Left lung (tissue), 14 donors: ENCODE measurements at places on chromosomes 11 and 22. TPM values are rescaled to one million over a fixed set of nuclear protein-coding genes. Genes with fewer than 3 reads are reported as not detected.

Gene OR8A1
- 0.04 TPM for polyA plus RNA-seq

DNA sequence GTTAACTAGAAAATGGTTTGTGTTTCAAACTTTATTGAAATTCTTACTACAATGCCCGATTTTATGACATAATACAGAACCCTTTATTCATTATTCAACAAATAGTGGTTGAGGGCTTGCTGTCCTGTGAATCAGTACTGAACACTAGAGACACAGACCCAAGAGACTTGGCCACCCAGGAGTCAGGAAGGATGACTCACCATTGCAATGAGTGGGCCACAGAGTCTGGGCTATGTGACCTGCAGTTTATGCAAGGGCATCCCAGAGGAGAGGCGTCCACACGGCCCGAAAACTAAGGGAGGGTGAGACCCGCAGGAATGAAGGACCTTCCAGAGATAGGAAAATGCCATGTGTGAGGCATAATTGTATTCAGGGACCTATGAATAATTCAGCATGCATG lies 143.8 kb upstream of the DDI1 start:
- no peak for DNase-seq

DNA sequence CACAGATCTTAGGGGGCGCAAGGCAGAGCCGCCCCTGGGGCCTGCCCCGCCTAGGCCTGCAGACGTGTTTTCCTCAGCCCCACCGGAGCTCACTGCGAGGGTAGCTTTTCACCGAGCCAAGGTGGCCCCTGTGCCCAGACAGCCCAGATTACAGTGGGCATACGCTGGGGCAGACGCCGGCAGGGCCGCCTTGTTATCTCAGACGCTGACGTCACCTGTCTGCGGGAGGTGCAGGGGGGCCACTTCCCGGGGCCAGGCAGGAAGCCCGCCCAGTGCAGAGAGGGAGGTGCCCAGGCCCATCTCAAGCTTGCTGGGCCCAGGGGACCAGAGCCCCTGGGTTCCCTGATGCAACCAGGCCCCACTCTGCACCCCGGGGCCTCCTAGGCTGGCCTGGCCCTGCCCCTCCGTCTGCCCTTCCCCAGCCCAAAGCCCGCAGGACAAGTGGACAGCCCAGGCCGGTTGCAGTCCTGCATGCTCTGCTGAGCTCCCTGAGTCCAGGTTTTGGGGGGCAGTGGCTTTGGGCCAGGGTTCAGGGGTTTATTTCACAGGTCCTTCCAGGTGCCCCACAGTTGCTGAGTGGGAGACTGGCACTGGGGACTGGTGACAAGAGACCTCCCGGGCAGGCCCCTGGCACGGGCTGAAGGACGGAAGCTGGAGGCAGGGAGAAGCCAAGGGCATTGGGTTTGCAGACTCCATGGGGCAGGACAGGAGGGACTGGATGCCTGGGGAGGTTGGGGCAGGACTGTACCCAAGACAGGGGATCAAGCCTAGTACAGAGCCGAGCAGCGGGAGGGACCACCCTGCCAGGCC lies 38.6 kb downstream of the IGF2 start:
- DNase-seq: peak; percentile 39

DNA sequence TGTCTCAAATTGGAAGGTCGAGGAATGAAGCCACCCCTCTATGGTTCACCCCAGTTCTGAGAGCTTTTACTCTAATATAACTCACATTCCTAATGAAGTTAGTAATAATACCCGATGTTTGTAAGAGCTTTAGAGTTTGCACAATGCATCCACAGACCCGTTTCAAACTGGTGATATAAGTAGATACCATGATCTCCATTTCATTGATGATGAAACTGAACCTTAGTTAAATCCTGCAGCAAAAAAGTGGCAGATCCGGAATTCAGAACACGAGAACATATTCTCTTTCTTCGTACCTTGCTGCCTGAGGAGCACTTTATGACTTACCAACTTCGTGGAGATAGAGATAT lies 757 bp upstream of the RBFOX2 start:
- no peak for DNase-seq

- no peak for DNase-seq
These were observed 47.9 kb upstream of the YWHAH start for GRCh38 chr22:31896472-31896871.

GRCh38 chr22:47092896-47093311 lies 330.5 kb downstream of the TBC1D22A start:
- no peak for DNase-seq

DNA sequence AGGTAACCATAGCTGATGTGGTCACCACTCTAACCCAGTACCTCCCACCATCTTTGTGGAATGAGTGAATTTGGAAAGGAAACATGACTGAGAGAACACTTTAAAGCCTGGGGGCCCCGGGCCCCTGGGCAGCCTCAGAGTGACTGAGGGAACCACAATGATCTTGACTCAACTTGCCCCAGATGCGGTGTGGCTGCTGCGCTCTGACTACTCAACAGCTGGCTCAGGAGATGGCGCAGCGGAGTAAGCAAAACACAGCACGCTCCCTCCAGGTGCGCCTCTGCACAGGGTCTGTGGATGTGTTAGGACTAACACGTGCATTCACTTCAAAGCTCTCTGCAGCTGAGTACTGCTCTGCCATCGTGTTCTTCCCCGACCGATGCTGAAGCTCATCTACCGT lies 5.9 kb downstream of the RNF215 start:
- peak; percentile 51 for DNase-seq
